Stimulated activated CD4-positive, alpha-beta T cell treated with anti-CD3 and anti-CD28 coated beads, Interleukin-4, amount 100 ng/mL, for 48 hours (primary cell): ENCODE measurements at places on chromosomes 2 and 18.

- DNase-seq = no peak
These were observed 102.8 kb upstream of the TTN start for GRCh38 chr2:178910005-178910404.

GRCh38 chr2:174035117-174035635, 70.0 kb upstream of the SP3 start:
- no peak for DNase-seq

- no peak for DNase-seq
These were observed 804.5 kb downstream of the TDRD15 start for GRCh38 chr2:21928292-21928691.

- no peak for DNase-seq
These were observed 120.5 kb downstream of the CCBE1 start for GRCh38 chr18:59576541-59577385.

- no peak for DNase-seq
These were observed 14.7 kb downstream of the RALB start for GRCh38 chr2:120267348-120267747.

DNA sequence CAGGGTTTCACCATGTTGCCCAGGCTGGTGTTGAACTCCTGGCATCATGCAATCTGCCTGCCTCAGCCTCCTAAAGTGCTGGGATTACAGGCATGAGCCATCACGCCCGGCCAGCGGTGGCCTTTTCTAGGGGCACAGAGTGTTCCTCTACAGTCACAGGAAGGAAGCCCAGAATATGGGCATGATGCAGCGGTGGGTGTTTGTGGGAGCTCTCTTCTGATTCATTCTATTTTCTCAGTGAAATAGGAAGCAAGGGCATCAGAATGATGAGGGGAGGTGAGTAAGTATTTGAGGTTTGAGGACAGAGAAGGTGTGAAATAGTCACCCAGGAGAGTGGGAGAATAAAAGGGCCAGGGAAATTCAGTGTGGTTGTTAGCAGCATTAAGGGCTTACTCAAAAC, 70.3 kb upstream of the PSME4 start:
- DNase-seq = peak; percentile 60

DNA sequence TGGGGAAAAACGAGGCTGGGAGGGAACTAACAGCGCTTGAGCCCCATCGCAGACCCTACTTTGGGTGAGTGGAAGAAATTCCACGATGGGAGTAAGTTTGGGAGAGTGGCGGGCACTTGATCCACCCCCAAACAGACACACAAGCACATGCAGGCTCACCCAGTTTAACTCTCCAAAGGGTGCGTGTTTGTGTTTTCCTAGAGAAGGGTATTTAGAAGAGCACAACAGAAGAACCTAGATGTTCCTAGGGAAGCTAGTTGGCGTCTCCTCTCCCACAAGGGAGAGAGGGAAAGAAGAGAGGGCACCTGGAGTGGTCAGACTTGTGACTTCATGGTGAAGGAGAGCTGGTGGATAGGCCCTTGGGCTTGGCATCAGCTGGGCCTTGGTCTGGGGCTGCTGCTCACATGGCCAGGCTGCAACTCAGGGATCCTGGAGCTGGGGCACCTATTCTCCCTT, 3.2 kb downstream of the GATA6 start:
- no peak for DNase-seq

GRCh38 chr18:52343138-52343537, 3.1 kb downstream of the DCC start:
- no peak for DNase-seq

- DNase-seq = no peak
These were observed 59.8 kb downstream of the MEIS1 start for GRCh38 chr2:66494708-66495107.

- no peak for DNase-seq
These were observed 53.8 kb upstream of the TMEM182 start for GRCh38 chr2:102707796-102708695.

- DNase-seq = no peak
These were observed 6.5 kb downstream of the METTL5 start for GRCh38 chr2:169818241-169818640.

- DNase-seq = no peak
These were observed 56.2 kb downstream of the UXS1 start for GRCh38 chr2:106137731-106138521.

- DNase-seq = no peak
These were observed 26.5 kb downstream of the SLC9A4 start for GRCh38 chr2:102499558-102499957.

GRCh38 chr2:62992561-62992960, 58.1 kb upstream of the OTX1 start:
- DNase-seq = no peak

DNA sequence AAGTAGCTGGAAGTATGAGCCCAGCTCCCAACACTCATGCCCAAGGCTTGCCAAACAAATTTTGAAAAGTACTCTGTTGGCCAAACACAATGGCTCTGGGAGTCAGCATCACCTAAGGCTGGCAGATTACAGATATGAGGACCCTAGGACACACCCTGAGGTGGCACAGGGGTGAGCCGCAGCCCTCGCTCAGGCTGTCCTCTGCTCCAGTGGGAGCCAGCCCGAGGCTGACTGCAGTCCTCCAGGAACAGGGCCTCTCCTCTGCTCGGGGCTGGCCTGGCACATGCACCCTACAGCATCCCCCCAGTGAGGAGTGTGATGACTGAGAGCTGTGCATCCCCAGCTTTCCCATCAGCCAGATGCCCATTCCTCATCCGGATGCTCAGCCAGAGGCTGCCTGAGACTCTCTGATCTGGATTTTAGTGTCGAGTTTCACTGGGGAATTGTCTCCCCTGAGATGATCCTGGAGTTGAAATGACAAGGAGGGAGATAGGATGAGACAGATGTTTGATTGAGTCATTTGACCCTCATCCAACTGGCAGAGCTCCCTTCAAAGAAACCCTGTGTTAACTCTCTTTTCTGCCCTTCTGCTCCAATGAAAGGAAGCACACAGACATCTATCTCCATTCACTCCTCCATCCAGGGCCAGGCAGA, 269.3 kb upstream of the NCKAP5 start:
- DNase-seq = no peak

- no peak for DNase-seq
These were observed 122.2 kb downstream of the RBMS1 start for GRCh38 chr2:160371251-160372009.

DNA sequence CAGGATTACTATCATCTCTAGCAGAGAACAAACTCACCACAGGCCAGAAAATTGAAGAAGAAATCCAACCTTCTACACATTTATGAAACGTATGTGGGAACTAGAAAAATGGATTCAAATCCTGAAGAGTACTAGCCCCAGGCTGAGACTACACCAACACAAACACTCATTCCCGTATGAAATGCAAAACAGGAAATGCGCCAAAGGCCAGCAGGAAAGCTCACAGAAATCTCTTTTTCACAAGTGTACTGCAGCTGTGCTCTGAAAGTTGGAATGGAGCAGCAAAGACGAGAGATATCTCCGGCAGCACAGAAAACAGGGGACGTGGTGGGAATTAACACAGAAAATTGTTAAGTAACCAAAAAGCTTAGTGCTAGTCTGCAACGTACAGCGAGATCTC, 913.5 kb downstream of the TDRD15 start:
- DNase-seq = no peak

DNA sequence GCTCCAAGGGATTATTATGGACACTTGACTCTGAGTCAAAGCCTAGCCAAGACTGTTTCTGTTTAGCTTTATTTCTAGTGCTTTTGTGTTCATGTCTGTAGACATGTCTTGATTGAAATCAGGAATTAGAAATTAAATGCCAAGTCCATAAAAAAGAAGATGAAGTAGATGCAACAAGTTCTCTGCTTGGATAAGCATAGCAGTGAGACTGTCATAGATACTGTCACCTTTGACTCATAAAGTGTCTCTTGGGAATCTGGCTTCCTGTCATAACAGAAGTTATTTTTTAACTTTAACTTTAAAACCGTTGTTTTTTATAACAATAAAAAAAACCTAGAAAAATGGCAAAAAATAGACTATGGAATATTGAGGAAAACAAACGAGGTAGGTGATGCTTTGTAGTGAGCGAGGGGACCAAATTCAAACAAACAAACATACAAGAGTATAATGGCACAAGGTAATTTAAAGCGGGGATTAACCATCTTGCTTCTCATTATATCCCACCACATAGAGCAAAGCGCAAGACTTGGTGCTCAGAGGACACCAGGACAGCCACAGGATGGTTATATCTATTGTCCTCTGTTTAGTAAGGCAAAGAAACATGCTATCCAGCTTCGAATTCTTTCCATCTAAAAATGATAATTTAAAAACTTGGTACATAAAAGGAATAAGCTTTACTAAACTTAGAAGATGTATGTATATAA, 64.6 kb downstream of the CD226 start:
- no peak for DNase-seq

- no peak for DNase-seq
These were observed 9.2 kb upstream of the ADCY3 start for GRCh38 chr2:24929230-24929629.

GRCh38 chr2:157394928-157395327, 49.0 kb downstream of the CYTIP start:
- DNase-seq = no peak
